ENCODE measurements at places on chromosomes 5 and 9.

DNA sequence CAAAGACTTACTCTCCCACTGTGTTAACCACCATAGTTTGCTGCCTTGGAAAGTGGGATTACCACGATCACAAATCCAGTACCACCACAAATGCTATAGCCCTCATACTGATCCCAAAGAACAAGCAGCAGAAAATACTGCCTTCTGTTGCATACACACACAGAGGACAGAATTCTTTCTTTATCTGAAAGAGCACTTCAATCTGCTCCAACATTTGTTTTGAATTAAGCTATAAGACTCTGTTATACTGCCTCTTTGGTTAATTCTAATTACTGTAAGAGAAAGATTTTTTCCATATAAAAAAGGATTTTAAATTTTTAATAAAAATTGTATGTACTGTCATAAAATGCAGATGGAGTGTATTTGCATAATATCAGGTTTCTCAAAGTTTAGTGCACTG is 69.8 kb downstream of the YIPF5 start:
- DNase-seq = no peak

GRCh38 chr9:107760469-107761242 is 271.1 kb upstream of the KLF4 start:
- DNase-seq = no peak

DNA sequence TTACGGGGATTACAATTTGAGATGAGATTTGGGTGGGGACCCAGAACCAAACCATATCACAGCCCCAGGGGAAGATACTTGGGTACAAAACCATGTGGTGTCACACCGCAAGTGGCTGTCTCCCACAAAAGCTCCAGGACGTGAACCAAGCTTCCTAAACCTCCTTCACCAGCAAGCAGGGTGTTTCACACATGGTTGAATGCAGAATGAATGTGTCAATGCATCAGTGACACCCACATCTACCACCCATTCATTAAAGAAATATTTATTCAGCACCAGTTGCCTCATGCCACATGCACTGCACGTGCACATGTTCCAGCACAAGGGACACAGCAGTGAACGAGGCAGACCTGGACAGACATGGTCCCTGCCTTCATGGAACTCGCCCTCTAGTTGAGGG is 70.9 kb upstream of the SPOCK1 start:
- no peak for DNase-seq

- no peak for DNase-seq
Measured at GRCh38 chr5:58407042-58407719, 52.7 kb downstream of the PLK2 start.

DNA sequence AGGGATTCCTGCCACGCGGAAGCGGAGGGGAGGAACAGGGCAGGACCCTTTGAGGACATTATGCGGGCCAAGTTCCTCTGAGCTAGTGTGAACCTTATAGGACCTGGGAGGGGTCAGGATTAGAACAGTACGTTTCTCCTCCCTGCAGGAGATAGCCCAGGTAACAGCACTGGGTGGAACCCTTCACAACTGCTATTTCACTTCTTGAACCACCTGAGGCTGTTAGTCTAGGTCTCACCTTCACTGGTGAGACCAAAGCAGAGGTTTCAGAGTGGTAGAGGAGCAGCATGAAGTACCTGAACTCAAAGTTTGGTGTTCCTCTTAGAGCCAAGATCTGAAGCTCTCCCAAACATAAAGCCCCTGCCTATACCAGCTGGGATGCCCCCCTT is 832 bp downstream of the EIF4EBP3 start:
- DNase-seq = no peak

DNA sequence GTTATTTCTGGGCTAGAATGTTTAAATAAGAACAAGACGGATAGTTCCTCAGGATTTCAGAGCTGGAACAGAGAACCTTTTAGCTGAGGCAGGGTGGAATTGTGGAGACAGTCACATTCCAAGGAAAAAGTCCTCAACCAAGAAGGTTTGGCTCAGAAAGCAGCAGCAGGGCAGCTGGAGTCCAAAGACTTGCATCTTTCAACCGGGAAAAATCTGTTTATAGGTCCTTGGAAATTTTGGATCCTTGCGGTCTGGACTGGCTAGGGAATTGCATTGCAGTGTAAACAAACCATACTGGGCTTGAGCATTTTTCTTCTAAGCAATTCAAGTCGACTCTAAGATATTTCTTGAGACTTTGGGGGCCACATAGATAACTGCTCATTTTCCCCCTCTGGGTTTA is 40.8 kb upstream of the HMHB1 start:
- no peak for DNase-seq

GRCh38 chr5:6950250-6950649 is 237.0 kb downstream of the TENT4A start:
- peak; percentile 30 for DNase-seq

- no peak for DNase-seq
Measured at GRCh38 chr5:30042677-30043076, 1150.8 kb upstream of the CDH6 start.

GRCh38 chr9:70297141-70297540 is 38.4 kb downstream of the SMC5 start:
- DNase-seq = no peak

DNA sequence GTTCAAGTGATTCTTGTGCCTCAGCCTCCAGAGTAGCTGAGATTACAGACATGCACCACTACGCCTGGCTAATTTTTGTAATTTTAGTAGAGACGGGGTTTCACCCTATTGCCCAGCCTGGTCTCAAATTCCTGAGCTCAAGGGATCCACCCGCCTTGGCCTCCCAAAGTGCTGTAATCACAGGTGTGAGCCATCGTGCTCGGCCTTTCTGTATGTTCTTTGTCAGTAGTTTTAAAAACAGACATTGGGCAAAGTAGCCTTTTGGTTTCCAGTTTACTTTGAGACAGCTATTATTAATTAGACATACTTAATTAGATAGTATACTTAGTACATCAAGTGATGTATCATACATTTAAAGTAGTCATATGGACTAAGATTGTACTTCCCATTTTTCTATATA is 45.2 kb downstream of the RBM27 start:
- no peak for DNase-seq

GRCh38 chr9:127589955-127590370 is 22.1 kb upstream of the STXBP1 start:
- peak; percentile 34 for DNase-seq

DNA sequence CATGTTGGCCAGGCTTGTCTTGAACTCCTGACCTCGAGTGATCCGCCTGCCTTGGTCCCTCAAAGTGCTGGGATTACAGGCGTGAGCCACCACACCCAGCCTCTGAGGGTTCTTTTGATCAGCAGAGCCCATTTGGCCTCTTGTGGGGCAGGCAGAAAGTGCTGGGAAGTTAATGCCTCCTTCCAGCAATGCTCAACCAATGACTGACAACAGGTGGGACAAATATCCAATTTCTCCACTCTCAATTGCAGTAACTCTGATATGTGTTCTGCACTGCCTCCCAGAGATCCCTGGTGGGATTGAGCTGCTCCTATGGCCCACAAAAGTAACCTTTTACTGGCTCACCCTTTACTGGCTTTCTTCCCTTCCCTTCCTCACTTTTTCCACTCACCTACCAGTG is 79.9 kb upstream of the APC start:
- no peak for DNase-seq

- no peak for DNase-seq
Measured at GRCh38 chr5:135237748-135238103, 161.3 kb downstream of the MACROH2A1 start.

GRCh38 chr5:161847941-161848391 is at the start of gene GABRA1:
Gene GABRA1, plus strand, starts transcription at chr5:161848120. Its CDS starts 2,691 bp downstream, at chr5:161850811.
- DNase-seq = no peak

GRCh38 chr9:136137321-136138265 is 18.9 kb upstream of the TMEM250 start:
- DNase-seq = no peak

DNA sequence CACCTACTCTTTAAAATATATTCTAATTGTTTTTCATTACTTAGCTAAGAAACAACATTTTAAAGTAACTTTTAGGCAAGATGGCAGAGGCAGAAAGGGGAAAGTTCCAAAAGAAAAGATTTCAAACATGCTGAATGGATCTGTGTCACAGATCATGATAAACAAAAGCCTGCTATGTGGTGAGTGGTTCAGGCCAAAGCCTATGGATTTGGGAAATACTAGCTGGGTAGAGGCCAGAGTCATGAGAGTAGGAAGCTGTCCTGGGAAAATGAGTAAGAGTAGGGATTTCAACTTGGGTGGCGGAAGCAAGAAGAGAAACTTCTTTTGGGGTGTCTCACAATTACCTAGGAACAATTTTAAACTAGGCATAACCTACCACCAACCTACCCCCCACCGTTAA is 68.7 kb upstream of the GRHPR start:
- no peak for DNase-seq

GRCh38 chr5:31581498-31582099 is 49.5 kb downstream of the C5orf22 start:
- peak; percentile 36 for DNase-seq

- no peak for DNase-seq
Measured at GRCh38 chr5:58497921-58498320, 6.7 kb downstream of the GAPT start.

- no peak for DNase-seq
Measured at GRCh38 chr5:159903131-159903530, 13.2 kb upstream of the ADRA1B start.

- DNase-seq = no peak
Measured at GRCh38 chr9:137802521-137803243, 74.9 kb upstream of the CACNA1B start.

GRCh38 chr9:114460513-114461199 is 44.6 kb downstream of the WHRN start:
- DNase-seq = no peak
